ENCODE measurements at places on chromosomes 5 and 9.

- H3K4me1 ChIP-seq: peaks cover 4% of the 10 kb centered on the region
- no peak for DNase-seq
- no peak overlapping the region for H3K4me3 ChIP-seq
- H3K27ac ChIP-seq: no peak overlapping the region
- no peaks in the 10 kb centered on the region for H3K36me3 ChIP-seq
- no peaks in the 10 kb centered on the region for H3K27me3 ChIP-seq
Measured at GRCh38 chr9:109923471-109923760, 143.4 kb downstream of the PALM2AKAP2 start.

- H3K4me1 ChIP-seq: peaks cover under 1% of the 10 kb centered on the region
- H3K27ac ChIP-seq: no peak overlapping the region
- H3K27me3 ChIP-seq: no peaks in the 10 kb centered on the region
Measured at GRCh38 chr9:101463397-101463796, 27.8 kb upstream of the ALDOB start.

DNA sequence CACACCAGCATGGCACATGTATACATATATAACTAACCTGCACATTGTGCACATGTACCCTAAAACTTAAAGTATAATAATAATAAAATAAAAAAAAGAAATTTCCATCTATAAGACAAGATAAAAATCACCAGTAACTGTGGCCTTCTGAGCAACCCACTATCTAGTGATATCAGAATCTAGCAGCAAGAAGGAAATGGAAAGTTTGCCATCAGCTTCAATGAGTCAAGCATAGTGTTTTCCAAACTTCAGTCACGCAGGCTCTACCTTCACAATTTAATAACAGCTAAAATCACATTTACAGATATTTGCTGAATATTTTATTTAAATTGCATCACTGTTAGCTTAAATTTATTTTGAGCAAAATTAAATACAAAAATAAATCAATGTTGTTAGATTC is 345.3 kb upstream of the CD180 start:
- no peak overlapping the region for H3K4me3 ChIP-seq
- no peak overlapping the region for H3K27ac ChIP-seq
- no peaks in the 10 kb centered on the region for H3K27me3 ChIP-seq
- no peaks in the 10 kb centered on the region for H3K36me3 ChIP-seq

- no peaks in the 10 kb centered on the region for H3K27me3 ChIP-seq
- DNase-seq: no peak
- no peak overlapping the region for H3K4me3 ChIP-seq
- H3K4me1 ChIP-seq: no peaks in the 10 kb centered on the region
- H3K27ac ChIP-seq: no peak overlapping the region
Measured at GRCh38 chr5:147534172-147534951, 24.5 kb upstream of the DPYSL3 start.

GRCh38 chr9:72169178-72169577 is 19.9 kb downstream of the GDA start:
- H3K4me1 ChIP-seq: no peaks in the 10 kb centered on the region
- no peaks in the 10 kb centered on the region for H3K36me3 ChIP-seq
- H3K4me3 ChIP-seq: no peak overlapping the region

- peaks cover 5% of the 10 kb centered on the region for H3K36me3 ChIP-seq
- no peak overlapping the region for H3K27ac ChIP-seq
- H3K4me3 ChIP-seq: no peak overlapping the region
- H3K27me3 ChIP-seq: no peaks in the 10 kb centered on the region
Measured at GRCh38 chr5:85049020-85049419, 664.3 kb upstream of the EDIL3 start.

DNA sequence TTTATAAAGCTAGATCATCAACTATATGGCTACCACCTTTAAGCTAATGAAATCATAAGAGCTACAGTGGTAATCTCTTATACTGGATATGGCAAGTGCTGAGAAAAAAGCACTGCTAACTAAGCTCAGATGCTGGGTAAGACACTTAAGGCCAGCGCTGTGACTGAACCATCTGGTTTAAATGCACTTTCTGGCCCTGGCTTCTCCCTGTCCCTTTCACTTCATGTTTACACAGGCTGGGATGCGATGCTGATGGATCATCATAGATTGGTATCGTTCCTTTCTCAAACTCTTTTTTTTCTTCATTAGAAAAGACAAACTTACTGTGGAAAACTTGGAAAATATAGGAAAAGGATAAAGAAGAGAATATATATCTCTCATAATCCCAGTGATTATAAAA is 52.3 kb downstream of the KIF24 start:
- H3K27ac ChIP-seq: no peak overlapping the region
- no peak overlapping the region for H3K4me3 ChIP-seq
- no peaks in the 10 kb centered on the region for H3K4me1 ChIP-seq
- H3K27me3 ChIP-seq: no peaks in the 10 kb centered on the region
- H3K36me3 ChIP-seq: no peaks in the 10 kb centered on the region

GRCh38 chr9:130378875-130379648 is 65.7 kb upstream of the ASS1 start:
- no peak for DNase-seq
- H3K27ac ChIP-seq: no peak overlapping the region
- no peaks in the 10 kb centered on the region for H3K4me1 ChIP-seq
- no peak overlapping the region for H3K4me3 ChIP-seq
- no peaks in the 10 kb centered on the region for H3K27me3 ChIP-seq
- no peaks in the 10 kb centered on the region for H3K36me3 ChIP-seq

GRCh38 chr5:177479774-177480173 is 6.3 kb upstream of the DBN1 start:
- peaks cover 4% of the 10 kb centered on the region for H3K4me1 ChIP-seq
- DNase-seq: no peak
- H3K27ac ChIP-seq: no peak overlapping the region
- peaks cover 17% of the 10 kb centered on the region for H3K36me3 ChIP-seq
- no peaks in the 10 kb centered on the region for H3K27me3 ChIP-seq
- H3K4me3 ChIP-seq: no peak overlapping the region

DNA sequence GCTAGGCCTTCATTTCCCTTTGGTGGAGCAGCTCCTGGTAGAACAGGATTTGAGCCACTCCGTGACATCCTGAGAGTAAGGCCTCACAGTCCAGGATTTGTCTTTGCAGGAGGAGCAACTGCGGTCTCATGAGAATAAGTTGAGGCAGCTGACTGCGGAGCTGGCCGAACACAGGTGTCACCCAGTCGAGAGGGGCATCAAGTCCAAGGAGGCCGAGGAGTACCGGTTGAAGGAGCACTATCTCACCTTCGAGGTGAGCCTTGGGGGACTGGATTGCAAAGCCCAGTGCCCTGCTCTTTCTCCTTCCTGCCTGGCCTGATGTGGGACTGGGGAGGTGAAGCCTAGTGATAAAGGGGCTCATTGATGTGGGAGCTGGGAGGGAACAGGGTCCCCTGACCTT is 44.3 kb downstream of the PSD2 start:
- no peaks in the 10 kb centered on the region for H3K27me3 ChIP-seq
- H3K4me1 ChIP-seq: no peaks in the 10 kb centered on the region
- H3K27ac ChIP-seq: no peak overlapping the region
- no peak overlapping the region for H3K4me3 ChIP-seq

GRCh38 chr5:156892223-156892622 is 42.1 kb downstream of the PPP1R2B start:
- no peak overlapping the region for H3K27ac ChIP-seq
- H3K4me3 ChIP-seq: no peak overlapping the region
- no peaks in the 10 kb centered on the region for H3K4me1 ChIP-seq
- no peak for DNase-seq
- H3K27me3 ChIP-seq: no peaks in the 10 kb centered on the region

DNA sequence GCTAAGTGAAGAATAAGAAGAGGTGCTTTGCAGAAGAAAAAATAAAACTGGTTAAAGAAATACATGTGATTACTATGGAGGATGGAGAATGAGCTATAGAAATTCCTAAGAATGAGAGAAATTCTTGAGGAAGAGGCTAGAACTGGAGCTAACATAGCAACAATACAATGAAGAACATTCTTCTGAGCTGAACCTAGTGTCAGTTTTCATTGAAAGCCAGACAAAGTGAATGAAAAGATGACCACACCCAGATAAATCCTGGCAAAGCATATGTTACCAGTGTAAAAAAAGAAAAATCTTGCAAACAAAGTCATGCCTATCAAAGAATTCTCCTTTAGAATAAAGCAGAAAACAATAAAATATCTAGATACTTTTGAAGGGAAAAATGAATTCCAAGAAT is 39.6 kb downstream of the SGCD start:
- H3K27me3 ChIP-seq: no peaks in the 10 kb centered on the region
- no peak for DNase-seq
- H3K4me1 ChIP-seq: no peaks in the 10 kb centered on the region
- H3K36me3 ChIP-seq: no peaks in the 10 kb centered on the region
- no peak overlapping the region for H3K4me3 ChIP-seq

DNA sequence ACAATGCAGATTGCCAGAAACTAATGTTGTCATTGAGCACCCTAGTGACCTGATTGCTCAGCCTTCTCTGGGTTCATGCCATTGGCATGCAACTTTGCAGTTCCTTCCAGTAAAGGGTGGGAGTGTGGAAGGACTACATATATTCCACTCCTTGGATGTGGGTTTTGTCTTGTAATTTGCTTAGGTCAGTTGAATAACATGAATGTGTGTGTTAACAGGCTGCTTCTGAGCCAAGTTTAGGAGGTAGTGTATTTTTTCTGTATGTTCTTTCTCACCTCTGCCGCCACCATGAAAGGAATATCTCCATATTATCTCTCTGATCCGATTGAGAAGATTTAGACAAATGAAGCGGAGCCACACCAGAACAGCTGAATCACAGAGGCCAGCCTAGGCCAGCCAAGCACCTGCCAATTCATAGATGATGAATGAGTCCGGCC is 1929.6 kb upstream of the CDH6 start:
- H3K4me3 ChIP-seq: no peak overlapping the region
- no peak overlapping the region for H3K27ac ChIP-seq
- H3K27me3 ChIP-seq: no peaks in the 10 kb centered on the region

DNA sequence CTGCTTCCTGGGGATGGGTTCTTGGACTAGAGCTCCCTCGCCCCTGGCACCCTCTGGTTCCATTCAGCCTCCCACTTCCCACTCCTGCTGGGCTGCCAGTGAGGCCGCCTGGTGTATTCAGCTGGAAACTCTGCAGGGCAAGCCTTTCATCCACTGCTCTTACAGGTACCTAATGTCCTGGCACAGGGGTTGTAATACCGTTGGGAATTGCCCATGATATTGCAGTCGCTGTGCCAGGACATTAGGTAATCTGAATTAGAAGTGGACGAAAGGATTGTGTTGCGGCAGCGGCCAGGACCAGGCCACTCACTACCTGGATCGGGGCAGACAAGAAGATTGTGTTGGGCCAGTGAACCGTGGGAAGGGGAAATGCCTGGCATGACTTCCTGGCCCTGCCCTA is 13.1 kb downstream of the TMOD1 start:
- H3K4me3 ChIP-seq: no peak overlapping the region
- H3K27me3 ChIP-seq: no peaks in the 10 kb centered on the region
- no peak overlapping the region for H3K27ac ChIP-seq
- no peak for DNase-seq
- no peaks in the 10 kb centered on the region for H3K4me1 ChIP-seq

DNA sequence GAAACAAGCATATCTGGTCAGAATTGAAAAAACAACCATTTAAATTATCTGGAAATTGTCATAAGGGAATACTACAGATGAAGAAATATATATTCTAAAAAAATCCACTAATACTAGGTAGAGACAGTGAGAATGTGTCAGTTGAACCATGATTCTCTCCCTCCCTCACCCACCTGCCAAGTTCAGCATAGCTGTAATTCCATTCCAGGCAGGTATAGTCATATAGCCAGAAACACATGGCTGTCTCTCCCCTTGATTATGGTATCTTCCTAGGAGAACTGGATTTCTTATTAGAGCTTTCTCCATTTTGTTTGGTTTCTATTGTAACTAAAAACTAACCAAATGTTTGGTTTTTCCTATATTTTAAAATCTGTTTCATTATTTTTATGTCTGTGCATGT is 509.2 kb downstream of the CDH10 start:
- H3K4me1 ChIP-seq: no peaks in the 10 kb centered on the region
- H3K27ac ChIP-seq: no peak overlapping the region

GRCh38 chr5:57817001-57817453 is 334.4 kb upstream of the ACTBL2 start:
- no peak for DNase-seq
- no peak overlapping the region for H3K4me3 ChIP-seq
- H3K27ac ChIP-seq: no peak overlapping the region
- no peaks in the 10 kb centered on the region for H3K27me3 ChIP-seq
- no peaks in the 10 kb centered on the region for H3K4me1 ChIP-seq
